ENCODE measurements at places on chromosomes 16 and 17.

DNA sequence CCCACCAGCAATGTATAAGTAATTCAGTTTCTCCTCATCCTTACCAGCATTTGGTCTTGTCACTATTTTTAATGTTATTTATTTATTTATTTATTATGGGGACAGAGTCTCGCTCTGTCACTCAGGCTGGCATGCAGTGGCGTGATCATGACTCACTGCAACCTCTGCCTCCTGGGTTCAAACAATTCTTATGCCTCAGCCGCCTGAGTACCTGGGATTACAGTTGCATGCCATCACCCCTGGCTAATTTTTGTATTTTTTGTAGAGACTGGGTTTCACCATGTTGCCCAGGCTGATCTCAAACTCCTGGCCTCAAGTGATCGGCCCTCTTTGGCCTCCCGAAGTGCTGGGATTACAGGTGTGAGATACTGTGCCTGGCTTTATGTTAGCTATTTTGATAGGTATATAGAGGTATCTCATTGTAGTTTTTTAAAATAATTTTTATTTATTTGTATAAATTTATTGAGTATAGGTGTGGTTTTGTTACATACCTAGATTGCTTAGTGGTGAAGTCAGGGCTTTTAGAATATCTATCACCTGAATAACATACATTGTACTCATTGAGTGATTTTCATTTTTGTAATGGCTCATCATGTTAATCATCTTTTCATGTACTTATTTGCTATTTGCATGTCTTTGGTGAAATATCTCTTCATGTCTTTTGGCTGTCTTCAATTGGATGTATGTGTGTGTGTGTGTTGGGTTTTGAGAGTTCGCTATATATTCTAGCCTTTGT lies 53.3 kb downstream of the TANC2 start:
- no peak for DNase-seq

DNA sequence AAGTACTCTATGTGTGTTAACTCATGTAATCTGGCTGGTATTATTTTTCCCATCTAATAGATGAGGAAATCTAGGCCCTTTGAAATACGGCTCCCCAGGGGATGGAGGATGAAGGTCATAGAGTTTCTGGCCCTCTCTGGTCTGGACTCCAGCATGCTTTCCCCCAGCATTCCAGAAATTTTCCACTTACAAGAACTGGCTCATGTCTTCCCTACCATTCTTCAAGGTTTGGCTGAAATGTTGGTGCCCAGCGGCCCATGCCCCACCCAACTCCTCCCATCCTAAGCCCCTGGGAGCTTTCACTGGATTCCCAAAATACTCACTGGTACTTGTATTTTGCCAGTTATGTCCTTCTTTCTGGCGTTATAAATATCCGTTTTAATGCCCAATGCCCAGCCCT lies 237.5 kb upstream of the NLRP1 start:
- no peak for DNase-seq

GRCh38 chr17:78418326-78419026 lies 40.0 kb downstream of the PGS1 start:
- no peak for DNase-seq

GRCh38 chr17:29571883-29572681 lies 3.6 kb downstream of the TP53I13 start:
- DNase-seq, result no peak

DNA sequence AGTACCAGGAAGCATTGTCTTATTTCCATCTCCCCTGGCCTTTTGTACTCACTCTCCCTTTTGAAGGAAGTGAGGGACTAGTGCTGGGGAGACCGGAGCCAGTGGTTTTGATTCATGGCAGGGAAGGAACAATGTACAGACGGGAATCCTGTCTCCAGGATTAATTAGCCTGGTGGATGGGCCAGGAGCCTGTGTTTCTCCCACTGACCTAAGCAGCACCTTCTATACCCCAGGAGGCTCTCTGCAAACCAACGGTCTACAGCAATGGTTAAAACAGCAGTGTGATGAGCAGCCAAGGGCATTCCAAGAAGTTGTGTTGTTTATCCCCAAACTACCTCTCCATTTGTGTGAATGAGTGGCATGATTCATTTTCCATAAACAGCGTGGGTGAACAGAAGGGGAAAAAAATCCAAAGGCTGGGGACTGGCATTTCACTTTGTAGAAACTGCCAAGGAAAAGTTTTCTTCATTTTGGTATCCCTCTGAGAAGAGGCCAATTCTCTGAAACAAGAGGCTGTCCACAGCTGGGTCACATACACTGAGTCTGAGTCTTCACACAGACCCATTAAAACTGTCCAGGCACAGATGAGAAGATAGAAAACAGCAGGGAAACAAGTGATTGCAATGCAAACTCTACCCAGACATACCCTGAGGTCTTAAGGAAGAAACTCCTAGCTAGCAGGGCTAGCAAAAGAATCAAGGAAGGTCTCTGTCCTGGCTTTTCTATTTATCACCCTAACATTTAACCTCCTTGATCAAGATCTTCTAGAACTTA lies 18.1 kb downstream of the ANKFN1 start:
- DNase-seq, result no peak

Measured in nephron progenitor cell (in vitro differentiated cells).